Endothelial cell (in vitro differentiated cells): ENCODE measurements at places on chromosomes 12 and 14. TPM values are rescaled to one million over a fixed set of nuclear protein-coding genes. Genes with fewer than 3 reads are reported as not detected.

DNA sequence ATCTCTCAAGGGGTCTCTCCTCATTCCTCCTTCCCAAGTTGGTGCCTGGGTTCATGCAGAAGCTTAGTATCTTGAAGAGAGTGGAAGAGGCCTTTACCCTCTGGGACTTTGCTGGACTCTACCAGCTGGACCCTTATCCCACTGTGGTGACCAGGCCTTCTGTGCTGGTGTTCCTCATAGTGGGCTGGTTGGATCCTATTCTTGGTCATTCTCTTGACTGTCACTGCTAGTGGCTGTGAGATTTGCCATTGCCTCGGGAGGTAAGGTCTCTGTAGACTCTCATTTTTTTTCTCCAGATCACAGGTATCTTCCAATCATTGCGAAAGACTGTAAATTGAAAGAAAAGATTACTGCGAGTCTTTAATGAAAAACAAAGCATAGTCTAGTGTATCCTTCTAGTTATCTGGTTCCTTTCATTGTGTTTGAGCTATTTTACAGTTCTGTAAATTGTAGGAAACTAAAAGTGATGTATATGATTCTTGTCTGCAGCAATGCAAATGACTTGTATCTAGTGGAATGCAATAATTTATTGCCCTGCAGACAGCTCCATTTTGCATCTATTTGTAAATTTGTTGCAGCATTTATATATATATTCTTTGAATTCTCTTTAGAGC, 217.9 kb downstream of the AEBP2 start:
- no peak for DNase-seq

GRCh38 chr12:31363831-31364230, 37.9 kb upstream of the SINHCAF start:
- DNase-seq, result no peak

DNA sequence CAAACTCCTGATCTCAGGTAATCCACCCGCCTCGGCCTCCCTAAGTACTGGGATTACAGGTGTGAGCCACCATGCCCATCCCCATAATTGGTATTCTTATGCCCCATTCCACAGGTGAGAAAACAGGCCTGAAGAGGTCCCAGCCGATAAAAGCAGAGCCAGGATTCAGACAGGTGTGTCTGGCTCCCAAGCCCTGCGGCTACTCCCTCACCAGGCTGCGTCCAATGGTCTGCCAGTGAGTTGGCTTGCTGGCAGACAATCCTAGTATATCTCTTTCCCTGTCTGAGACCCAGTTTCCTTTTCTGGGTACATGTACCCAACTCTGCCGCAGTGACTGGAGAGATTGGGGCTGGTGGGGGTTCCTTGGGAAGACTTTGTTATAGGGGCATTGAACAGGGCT, 1.9 kb upstream of the TSPAN9 start:
- DNase-seq, result no peak

GRCh38 chr12:82468563-82468962, 110.2 kb downstream of the METTL25 start:
- no peak for DNase-seq

- no peak for DNase-seq
Measured at GRCh38 chr14:61213191-61213621, 67.9 kb downstream of the TMEM30B start.

DNA sequence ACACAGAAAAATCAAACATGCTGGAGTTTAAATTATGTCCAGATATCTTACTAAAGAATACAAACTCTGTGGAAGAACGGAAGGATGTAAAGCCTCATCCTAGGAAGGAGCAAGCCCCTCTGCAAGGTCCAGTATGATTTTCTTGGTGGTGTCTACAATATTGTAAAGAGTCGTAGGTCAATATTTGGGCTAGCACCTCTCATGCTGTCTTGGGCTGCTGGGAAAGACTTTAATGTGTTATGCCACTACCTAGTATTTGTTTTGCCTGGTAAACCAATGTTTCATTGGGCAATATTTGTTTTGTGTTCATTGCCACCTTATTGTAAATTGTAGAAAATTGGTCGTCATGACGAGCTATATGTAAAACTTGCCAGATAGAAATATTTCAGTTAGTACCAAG, 26.6 kb downstream of the RESF1 start:
- no peak for DNase-seq

GRCh38 chr12:130953771-130954543, at the start of gene ADGRD1:
Gene ADGRD1, plus strand, starts transcription at chr12:130953907. Its CDS starts 559 bp downstream, at chr12:130954466.
- no peak for DNase-seq

DNA sequence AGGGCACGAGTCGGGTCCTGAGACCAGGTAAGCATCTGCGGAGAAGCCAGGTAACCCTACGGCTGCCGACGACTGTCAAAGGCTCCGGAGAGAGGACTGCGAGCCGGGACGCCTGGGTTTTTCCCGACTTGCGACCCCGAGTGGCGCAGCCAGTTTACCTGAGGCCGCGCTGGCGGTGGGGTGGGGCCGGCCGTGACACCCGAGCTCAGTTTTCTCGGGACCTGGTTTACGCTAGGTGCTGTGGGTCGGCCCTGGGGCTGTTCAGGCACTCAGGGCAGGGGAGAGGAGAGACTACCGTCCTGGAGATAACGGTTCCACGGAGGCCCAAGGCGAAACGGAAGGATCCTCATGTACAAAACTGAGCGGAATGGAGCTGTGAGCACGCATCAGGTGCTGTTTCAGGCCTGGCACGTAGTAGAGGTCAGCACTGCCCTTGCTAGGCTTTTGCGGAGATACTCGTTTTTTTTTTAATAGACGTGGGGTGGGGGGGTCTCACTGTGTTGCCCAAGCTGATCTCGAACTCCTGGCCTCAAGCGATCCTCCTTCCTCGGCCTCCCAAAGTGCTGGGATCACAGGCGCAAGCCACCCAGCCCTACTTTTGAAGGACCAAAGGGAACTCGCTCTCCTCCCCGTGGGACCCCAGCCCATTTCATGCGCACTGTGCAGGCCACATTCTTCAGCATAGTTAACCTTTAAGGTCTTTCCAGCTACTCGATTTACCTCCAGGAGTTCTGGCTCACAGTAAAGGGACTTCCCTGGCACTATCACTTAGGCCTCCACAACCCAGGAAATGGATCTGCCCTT, 471 bp downstream of the MTRFR start:
- peak; percentile 8 for DNase-seq

DNA sequence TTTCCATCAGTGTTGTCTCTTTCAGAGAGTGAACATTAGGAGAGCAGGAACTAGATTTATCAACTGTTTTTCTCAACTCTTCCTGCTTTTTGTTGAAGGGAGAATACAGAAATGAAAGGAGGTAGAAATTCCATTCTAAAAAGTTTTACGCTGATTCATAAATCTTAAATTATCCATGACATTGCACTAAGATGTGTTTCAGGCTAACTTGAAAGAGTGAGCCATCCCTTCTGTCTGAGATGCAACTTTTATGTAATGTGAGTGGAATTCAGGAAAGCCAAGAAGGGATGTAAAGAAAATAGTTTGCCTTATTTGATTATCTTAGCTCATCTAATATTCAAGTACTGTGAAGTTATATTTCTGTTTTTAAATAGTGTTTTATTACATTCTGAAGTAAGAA, 349.5 kb upstream of the RGS6 start:
- no peak for DNase-seq

DNA sequence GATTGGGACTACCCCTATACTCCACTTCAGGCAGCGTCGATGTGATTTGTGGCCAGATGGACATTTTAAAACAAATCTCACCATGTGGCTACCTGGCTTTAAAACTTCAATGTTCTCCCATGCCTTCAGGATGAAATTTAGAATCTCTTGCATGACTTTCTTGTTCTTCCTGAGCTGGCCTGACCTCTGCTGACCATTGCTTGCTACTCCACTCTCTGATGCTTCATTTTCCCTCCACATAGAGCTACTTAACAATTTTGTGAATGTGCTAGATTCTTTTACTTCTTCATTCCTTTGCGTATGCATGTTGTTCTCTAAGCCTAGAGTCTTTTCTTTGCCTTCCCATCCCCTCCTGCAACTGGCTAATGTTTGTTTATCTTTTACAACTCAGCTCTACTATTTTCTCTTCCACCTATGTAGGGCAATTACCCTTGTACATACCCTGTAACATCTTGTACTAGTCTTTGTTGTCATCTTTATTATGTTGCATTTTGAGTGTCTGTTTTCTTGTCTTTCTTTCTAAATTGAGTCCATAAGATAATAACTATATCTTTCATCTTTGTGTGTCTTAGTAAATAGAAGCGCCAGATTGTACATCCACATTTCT, 41.2 kb downstream of the YLPM1 start:
- peak; percentile 48 for DNase-seq

ADAMTS20 gene
- total RNA-seq, result 0.15 TPM

LLPH gene
- 20.9 TPM for total RNA-seq

OTUB2 gene
- total RNA-seq, result 2.3 TPM

KERA gene
- total RNA-seq, result not detected

SLC6A12 gene
- 0.26 TPM for total RNA-seq
